ENCODE measurements at places on chromosomes 13 and 19.

- no peak for DNase-seq
These were observed 9.8 kb downstream of the CYP2A7 start for GRCh38 chr19:40872209-40872608.

DNA sequence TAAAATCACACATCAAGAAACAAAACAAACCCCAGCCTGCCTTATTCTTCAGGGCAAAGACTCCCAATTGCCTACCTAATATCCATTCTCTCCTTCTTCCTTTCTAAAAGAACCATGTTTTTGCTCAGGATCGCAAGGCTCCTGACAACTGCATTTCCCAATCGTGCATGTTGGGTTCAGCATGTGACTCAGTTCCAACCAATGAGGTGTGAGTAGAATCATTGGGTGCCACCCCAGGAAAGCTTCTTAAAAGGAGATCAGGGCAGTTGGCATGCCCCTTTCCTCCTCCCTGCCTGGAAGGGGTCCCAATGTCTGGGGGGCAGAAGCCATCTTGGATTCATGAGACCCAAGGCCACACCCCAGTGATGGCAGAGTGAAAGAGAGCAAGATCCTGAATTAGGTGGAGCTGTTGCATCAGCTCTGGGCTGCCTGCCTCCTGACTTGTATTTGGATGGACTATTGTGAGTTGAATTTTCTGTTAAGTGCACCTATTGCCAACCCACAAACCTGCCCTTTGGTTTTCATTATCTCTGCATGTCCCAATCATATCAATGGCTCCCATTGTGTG is 26.0 kb upstream of the UBAC2 start:
- no peak for DNase-seq

DNA sequence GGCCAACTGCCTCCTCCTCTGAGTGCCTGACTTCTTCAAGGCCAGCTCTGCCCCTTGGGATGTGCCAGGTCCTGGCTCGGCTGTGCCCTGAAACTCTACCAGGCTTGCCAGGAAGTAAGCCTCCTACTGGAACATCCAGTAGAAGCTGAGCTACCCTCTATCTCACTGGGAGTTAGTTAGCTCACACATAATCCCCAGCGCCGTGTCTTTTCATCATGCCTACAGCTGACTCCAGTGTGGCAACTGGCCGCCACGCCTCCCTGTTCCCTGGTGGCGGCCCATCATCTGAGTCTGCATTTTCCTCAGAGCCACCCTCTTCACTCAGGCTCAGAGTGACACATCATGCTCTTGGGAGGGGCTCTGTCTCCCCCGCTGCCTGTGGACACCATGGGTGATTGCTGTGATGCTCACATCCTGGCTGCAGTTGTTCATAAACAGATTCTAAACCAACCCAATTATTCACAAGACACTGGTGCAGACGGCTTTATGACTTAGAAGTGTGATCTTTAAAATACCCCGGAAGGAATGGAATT is 131.9 kb upstream of the IRS2 start:
- no peak for DNase-seq

GRCh38 chr19:40523322-40524047 is 53.2 kb upstream of the SHKBP1 start:
- peak; percentile 55 for DNase-seq

GRCh38 chr13:85533911-85534310 is 265.3 kb downstream of the SLITRK6 start:
- DNase-seq: no peak

DNA sequence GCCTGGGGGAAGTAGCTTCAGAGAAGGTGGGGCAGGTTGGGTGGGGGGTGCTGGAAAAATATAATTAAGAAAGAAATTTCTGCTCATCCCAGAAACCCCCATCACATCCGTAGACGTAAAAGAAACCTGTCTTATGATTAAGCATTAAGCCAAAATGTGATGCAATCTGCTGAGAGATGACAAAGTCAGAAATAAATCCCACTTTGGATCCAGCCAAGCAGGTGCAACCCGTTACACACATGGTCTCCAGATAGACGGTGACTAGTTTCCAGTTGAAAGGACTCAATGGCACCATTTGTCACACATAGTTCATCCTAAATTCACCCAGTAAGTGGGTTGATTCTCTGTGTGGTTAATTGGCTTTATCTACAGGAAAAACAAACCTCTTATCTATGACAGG is 34.1 kb downstream of the PSG5 start:
- DNase-seq: no peak
